ENCODE measurements at places on chromosomes 1 and 21. TPM values are rescaled to one million over a fixed set of nuclear protein-coding genes. Genes with fewer than 3 reads are reported as not detected.

Gene ASTN1
- total RNA-seq, result 1.3 TPM

Gene S100A9
- total RNA-seq, result 65.7 TPM

Gene RTCA
- 30.7 TPM for total RNA-seq

Gene OR2T10
- not detected for total RNA-seq

GRCh38 chr1:3731583-3732433 is 20.4 kb upstream of the CCDC27 start:
- DNase-seq, result no peak

DNA sequence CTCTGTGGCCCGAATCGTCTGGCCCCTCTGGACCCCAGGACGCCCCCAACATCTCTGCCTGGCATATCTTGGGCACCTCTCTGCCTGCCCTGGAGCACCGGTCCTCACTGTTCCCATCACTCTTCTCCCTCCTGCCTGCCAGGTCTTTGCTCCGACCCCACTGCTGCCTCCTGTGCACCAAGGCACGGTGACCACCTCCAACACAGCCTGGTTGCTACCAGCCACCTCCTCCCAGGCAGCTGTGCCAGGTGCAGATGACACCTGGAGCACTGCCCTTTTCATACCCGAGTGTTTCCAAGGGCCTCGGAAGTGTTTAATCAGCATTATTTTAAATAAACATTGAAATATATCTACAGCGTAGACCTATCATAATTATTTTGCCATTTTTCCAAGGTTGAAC is 31.3 kb downstream of the PKNOX1 start:
- no peak for DNase-seq

- DNase-seq, result no peak
Observed at GRCh38 chr1:245279346-245279745, 124.6 kb downstream of the KIF26B start.

GRCh38 chr1:49197081-49197480 is 420.4 kb upstream of the BEND5 start:
- DNase-seq, result no peak

GRCh38 chr1:192849011-192849410 is 40.2 kb downstream of the RGS2 start:
- DNase-seq, result no peak

- DNase-seq, result no peak
Observed at GRCh38 chr1:241645199-241645598, 5.0 kb upstream of the CHML start.

- DNase-seq, result no peak
Observed at GRCh38 chr1:6695868-6696267, 5.7 kb downstream of the DNAJC11 start.

DNA sequence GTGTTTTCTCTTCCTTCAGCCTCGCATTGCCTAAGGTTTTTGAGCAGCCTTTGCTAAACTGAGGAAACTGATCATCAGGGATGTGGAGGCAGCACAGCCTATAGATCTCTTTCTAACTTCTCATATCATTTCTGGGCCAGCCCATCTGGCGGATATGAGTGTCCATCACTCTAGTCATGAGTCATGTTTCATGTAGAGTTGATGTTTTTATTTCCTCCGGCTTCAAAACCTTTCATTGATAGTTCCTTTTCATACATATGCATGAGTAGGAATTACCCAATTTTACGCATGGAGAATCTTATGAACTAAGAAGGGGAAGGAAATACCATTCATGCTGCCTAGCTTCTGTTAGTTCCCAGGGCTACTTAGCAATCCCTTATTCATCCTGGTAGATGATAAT is 66.3 kb downstream of the SPATA46 start:
- DNase-seq, result no peak

GRCh38 chr1:163737261-163737660 is 415.5 kb downstream of the NUF2 start:
- no peak for DNase-seq

Measured in right atrium auricular region (tissue), 2 donors.